Urothelium cell line (cell line): ENCODE measurements at places on chromosomes 2 and 18.

DNA sequence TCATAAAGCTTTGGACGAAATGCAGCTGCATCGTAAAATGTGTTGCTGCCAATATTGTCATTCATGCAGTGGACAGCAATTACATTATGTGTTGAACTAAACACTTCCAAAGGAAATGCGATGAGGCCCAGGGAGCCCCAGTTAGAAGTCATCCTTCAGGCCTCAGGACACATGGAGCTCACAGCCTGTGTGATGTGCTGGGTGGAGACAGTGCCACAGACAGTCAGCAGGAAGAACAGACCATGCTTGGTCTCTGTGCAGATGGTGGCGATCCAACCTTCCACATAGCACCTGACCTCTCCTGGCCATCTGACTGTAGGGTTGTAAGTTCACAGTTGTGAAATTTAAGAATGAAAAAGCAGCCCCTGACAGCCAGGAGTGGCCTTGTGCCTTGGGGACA lies 118.3 kb upstream of the ALKAL2 start:
- no peak for DNase-seq

GRCh38 chr2:71276311-71277146 lies 49.6 kb upstream of the PAIP2B start:
- DNase-seq, result peak; percentile 94

GRCh38 chr2:179909845-179910734 lies 48.7 kb upstream of the ZNF385B start:
- DNase-seq, result no peak

DNA sequence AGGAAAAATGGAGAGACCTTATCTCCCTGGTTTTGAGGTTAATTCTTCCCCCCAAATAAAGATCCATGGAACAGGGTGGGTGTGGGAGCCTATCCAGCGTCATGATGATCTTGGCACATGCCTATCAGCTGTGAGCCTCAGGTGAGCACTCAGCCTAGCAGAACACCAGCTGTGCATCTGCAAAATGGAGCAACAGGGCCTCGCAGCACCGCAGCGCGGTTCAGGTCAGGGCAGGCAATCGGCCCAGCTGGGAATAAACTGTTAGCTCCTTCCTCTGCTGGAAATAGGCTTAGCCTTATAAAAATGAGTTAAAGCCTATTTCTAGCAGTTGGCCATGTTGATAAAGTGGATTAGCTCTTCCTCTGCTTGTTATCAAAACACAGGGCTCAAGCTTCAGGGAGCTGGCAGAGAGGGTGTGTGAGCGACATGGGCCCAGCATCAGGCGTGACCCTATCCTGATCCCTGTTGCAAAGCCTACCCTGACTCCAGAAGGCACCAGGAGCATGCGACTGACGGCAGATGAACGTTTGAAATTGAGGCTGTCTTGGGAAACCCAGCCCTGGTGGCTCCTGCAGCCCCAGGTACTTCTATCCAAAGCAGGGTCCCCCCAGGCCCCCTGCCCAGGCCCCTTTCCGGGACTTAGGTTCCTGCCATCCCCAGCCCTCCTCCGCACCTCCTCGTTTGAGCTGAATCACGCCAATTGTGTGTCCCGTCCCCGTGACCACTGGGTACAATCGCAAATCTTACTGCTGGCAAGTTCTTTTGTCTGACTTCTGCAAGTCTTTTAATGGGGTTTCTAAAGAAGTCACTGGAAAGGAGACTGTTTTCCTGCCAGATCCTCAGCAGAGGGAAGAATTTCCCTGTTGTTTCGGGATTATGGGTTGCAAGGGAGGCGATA lies 35.4 kb downstream of the ARHGEF4 start:
- DNase-seq, result no peak

DNA sequence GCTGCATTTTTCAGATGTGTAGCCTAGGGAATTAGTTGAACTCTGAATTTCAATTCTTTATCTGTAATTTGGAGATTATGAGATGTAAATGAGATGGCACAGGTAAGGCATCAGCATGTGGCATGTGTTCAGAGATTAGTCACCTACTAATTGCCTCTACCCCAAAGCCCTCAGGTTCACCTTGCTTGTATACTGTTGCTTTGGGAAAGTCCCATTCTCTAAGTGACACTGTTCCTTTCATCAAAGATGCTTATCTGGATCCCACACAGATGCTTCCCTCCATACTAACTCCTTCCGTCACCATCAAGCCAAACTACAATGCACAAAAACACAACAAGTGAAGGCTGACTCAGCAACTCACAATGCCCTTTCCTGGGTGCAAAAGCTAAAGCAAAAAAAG lies 143.7 kb downstream of the LRATD1 start:
- DNase-seq, result no peak

GRCh38 chr2:1900732-1901131 lies 156.4 kb upstream of the PXDN start:
- DNase-seq, result no peak

- no peak for DNase-seq
Observed at GRCh38 chr2:26161926-26162325, 11.0 kb upstream of the GAREM2 start.

DNA sequence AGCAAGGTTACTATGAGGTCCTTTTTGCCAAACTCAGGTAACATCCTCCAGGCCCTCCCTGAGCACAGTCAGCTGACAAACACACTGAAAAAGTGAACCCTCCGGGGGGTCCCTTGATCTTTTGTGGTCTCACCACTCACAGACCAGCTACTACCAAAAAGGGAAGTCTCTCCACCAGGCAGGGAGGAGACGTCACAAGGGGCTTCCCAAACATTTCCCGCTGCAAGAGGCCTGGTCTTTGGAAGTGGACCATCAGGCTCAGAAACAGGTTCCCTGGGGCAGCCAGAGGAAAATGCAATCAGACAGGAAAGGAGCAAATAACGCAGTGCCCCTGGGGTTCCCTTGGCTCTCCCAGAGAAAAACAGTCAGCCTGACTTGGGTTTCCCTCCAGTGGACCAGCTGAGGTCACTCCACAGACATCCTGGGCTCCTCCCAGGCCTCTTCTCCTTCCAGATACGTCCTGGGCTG lies 38.7 kb upstream of the POMC start:
- no peak for DNase-seq

DNA sequence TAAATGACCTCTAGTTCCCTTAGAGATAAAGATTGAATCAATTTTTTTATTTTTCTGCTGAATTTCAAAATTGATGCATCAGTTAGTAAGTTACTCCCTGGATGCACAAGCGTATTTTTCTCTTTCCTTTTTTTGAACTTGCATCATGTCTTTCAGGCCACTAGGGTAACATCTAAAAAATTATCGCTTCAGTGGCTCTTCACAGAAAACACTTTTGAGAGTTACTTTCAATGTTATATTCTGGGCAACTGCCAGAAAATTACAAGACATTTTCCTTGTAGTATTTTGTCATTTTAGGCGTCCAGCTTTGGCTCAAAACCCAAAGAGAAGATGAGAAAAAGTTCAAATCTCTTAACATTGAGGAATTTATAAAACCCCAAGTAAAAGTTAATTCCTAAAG lies 59.8 kb downstream of the DSEL start:
- no peak for DNase-seq

- DNase-seq, result no peak
Observed at GRCh38 chr2:191740016-191740419, 62.1 kb downstream of the NABP1 start.

- DNase-seq, result no peak
Observed at GRCh38 chr18:77187189-77187588, 54.6 kb upstream of the MBP start.

- DNase-seq, result no peak
Observed at GRCh38 chr2:60551240-60552077, 2.0 kb downstream of the BCL11A start.

GRCh38 chr2:143451642-143452281 lies 322.5 kb downstream of the ARHGAP15 start:
- DNase-seq, result peak; percentile 24

GRCh38 chr2:224195925-224196571 lies 157.0 kb upstream of the SERPINE2 start:
- no peak for DNase-seq

- DNase-seq, result no peak
Observed at GRCh38 chr2:9753665-9754531, 89.4 kb upstream of the TAF1B start.

DNA sequence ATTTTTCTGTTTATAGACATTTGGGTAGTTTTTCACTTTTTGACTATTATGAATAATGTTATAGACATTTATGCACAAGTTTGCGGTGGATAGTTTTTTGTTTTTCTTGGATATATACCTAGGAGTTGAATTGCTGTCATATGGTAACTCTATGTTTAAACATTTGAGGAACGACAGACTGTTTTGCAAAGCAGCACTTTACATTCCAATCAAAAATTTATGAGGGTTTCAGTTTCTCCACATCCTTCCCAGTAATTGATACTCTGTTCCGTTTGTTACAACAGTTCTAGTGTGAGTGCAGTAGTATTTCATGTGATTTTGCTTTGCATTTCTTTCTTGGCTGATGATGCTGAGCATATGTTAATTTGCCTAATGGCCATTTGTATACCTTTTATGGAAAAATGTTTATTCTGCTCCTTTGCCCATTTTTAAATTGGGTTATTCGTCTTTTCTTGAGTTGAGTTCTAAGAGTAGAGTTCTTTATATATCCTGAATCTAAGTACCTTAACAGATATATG lies 617.3 kb upstream of the LRATD1 start:
- DNase-seq, result no peak

DNA sequence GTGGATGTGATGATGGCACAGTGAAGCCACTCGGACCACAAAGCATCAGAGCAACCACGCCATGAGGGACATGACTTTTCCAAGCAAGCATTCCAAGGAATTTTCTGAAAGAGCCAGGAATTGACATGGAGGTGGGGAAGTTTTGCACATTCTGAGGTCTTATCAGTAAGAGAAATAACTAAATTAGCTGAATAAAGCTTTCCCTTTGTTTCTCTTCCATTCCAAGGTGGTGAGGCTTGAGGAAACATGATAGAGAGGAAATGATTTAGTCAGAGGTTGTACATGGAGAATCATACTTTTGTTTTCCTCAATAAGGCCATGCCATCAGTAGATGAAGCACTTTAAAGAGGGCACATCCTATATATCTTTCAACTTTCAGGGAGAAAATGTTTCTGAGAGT lies 115.7 kb upstream of the MMADHC start:
- DNase-seq, result no peak

GRCh38 chr2:54468673-54469072 lies 12.5 kb downstream of the SPTBN1 start:
- no peak for DNase-seq

DNA sequence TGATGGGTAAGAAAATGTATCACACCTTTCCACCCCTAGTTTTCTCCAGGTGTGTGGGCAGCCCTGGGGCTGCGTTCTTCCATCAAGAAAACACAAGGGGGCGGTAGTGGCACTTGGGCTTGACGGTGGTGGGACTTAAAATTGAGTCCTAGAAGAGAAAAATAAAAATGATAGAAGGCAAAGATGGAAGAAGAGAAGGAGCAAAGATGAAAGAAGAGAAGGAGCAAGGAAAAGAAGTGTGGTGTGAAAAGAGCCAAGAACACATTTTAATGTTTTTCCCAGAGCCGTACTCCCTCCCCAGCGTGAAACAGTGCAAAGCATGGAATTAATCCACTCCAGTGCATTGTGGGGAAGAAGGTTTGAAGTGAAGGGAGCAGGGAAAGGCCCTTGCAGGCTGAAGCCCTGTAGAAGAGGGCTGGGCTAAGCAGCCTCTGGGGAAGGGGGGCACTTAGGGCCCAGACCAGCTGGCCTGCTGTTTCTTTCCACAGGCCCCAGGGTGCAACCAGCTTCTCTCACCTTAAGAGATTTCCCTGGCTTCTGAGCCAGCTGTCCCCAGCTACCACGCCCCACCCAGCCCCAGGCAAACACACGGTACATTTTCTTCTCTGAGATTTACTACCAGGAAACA lies 256.8 kb downstream of the RNF152 start:
- peak; percentile 29 for DNase-seq

DNA sequence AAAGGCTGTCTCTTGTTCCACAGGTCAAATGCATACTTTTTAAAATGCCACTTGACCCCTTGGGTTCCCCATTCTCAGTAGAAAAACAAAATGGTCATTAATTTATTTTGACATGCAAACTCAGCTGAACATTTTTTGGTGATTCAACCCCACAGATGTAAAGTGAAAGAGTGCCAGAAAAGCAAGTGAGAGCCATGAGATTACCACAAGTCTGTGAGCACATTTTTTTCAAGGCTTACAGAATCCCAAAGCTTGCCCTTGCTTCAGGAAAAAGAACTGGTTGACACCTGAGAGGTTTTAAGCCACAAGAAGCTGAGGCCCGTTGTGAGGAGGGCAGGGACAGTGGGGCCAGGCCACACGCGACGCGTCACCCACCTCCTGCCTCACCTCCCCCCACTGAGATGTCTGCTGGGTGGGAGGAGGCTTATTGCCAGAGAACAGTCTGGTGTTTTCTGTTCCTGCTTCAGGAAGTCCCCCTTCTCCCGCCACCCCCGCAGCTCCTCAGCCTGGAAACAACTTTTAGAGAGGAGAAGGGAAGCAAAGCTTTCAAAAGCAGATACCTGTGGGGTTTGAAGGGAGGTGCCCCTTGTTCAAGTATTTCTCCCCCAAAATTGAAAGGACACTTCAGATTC lies 70.4 kb upstream of the CYP1B1 start:
- DNase-seq, result peak; percentile 89

DNA sequence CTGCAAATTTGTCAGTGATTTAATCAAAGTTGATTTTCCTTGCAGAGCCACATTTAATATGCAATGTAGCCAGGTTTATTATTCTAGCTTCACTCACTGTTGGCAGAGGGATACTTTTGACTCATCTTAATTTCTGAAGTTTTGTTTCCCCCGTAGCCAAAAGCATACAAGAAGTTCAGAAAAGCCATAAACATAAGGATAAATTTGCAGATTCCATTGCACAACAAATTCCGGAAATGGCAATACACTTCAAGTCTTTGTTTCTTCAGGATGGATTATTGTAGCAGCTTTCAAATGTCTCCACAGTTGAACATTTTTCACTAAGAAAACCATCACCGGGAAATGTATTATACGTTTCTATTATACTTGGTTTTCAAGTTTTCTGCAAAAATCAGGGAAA lies 88.0 kb upstream of the ZCCHC2 start:
- no peak for DNase-seq

- DNase-seq, result no peak
Observed at GRCh38 chr2:171266102-171266501, 105.4 kb upstream of the TLK1 start.

- DNase-seq, result no peak
Observed at GRCh38 chr18:75088622-75089211, 120.2 kb downstream of the PTGR3 start.
